ENCODE measurements at places on chromosomes 12 and 14. TPM values are rescaled to one million over a fixed set of nuclear protein-coding genes. Genes with fewer than 3 reads are reported as not detected.

PTCSC3 gene
- not detected for polyA plus RNA-seq

ALG10B gene
- 1.7 TPM for polyA plus RNA-seq

LUM gene
- polyA plus RNA-seq, result 70.5 TPM

SLC41A2 gene
- polyA plus RNA-seq, result 1.5 TPM

- DNase-seq, result peak; percentile 23
These were observed at the start of gene TRPV4 for GRCh38 chr12:109833307-109834189. Gene TRPV4, minus strand, starts transcription at chr12:109833398. Its CDS starts 18,602 bp downstream, at chr12:109814796.

GRCh38 chr14:39488600-39488999, 56.4 kb upstream of the FBXO33 start:
- peak; percentile 12 for DNase-seq

- no peak for DNase-seq
These were observed 231.5 kb downstream of the MSRB3 start for GRCh38 chr12:65510007-65510406.

All from IMR-90 (cell line).